ENCODE measurements at places on chromosomes 1 and 21.

DNA sequence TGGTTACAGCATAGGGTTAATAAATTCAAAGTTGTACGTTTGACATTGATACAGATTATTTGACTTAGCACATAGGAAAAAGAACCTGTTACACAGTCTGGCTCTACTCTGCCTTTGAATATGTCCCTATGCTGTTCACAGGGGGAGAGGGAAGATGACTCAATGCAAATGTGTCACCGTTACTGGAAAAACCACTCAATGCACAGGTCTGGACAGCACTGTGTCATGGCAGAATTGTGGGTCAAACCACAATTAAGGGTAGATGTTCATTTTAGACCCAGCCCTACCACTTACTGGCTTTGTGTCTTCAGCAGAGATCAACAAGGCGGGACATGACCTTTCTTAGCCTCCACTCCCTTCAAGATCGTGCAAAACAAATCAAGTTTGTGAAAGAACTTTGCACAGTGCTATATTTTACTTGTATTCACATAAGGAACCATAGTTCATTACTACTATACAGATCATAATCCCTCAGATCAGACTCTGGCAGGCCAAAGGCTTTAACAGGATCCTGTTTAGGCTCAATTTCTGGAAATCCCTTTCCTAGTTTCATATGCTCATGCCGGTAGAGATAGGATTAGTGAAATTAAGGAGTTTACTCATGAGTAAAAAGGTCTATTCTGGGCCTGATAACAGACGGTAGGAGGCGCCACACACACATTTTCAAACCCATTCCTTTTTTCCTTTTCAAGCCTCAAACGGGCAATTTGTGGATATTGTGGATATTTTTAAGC lies 22.1 kb downstream of the EIF2D start:
- peak; percentile 16 for DNase-seq

DNA sequence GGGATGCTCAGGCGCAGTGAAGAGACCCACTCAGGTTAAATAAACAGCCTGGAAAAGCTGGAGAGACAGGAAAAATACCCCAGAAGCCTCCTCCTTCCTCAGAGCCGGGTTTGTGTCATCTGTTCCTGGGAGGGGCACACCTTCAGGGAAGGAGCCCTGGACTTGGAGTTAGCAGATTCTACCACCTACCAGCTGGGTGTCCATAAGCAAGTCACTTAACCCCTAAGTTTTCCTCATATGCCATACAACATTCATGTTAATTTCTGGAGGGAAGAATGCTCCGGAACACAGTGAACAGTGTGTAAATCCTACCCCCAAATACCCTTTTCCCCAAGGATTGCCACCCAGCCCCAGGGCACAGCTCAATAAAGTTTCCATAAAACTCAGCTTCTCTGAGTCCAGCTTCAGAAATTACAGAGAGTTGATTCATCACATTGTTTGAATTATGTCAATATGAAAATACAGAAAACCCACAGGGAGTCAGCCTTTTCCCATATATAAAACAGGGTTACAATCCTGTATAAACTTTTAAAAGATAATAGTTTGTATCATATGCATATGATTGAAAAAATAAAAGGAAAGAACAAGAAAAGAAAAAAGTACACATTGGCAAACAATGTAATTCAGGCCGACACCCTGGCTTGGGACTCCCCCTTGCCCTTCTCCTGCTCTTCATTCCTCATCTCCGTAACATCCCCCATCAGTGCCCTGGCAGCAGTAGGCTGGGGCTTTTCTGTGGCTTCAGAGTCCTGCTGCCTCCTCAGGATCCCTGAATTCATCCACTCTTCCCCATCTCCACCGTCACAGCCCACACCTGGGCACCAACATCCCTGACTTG lies 291.8 kb upstream of the USP24 start:
- DNase-seq, result peak; percentile 75

DNA sequence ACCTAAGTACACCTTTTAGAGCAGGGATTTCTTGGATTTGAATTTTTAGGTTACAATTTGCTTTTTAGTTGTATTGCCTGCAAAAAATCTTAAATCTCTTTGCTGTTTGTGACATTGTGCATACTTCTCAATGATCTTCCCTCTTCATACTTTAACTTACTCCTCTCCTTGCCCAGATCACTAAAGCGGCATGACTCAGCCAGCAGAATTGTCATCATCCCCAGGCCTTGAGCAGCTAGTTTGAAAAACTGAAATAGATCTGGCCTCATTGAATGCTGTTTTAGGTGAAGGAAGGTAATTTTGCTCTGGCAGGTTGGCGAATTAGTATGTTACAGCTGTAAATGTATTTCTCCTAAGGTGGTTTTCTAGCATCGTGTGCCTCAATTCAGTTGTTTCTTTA lies 145.9 kb downstream of the RYR2 start:
- DNase-seq, result no peak

DNA sequence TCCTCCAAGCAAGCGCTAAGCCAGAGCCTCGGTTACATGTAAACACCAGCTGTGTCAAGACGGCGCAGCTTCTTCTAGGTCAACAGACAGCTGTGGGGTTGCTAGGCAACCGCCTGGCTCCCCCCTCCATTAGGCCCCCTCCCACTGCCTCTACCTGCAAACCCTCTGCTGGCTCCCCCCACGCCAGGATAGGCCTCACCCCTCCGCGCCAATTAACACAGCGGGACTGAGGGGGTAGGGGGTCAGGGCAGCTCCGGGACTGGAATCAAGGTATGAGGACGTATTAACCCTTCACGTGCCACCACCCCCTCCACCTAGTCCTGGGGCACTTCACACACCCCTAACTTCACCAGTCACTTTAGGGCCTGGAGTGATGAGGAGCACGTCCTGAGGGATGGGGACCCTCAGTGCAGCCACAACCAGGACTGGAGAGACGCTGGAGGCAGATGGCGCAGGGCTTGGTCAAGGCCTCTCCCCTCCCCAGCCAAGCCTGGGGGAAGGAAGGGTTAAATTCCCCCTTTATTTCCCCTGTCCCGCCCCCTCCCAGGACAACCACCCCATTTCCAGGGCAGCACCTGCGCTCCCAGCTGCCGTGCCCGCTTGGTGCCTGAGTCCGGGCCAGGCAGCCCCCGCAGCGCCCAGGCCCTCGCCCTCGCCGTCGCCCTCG lies 37.4 kb upstream of the WASF2 start:
- peak; percentile 56 for DNase-seq

GRCh38 chr1:69648486-69648885 lies 80.8 kb downstream of the LRRC7 start:
- DNase-seq, result peak; percentile 6

Measured in fibroblast of gingiva (primary cell).